Glutamatergic neuron (in vitro differentiated cells): ENCODE measurements at places on chromosomes 11 and 22. TPM values are rescaled to one million over a fixed set of nuclear protein-coding genes. Genes with fewer than 3 reads are reported as not detected.
A peak's percentile ranks its signal among the peaks of the same experiment; 100 is the strongest.

Gene SLN
- total RNA-seq = not detected

Gene FAT3
- 80.6 TPM for total RNA-seq

GRCh38 chr22:39254122-39254521 is 9.3 kb upstream of the PDGFB start:
- no peak for DNase-seq

- DNase-seq = peak; percentile 72
Observed at GRCh38 chr11:119721129-119722120, 7.6 kb downstream of the NECTIN1 start.
